Stimulated activated CD8-positive, alpha-beta memory T cell treated with anti-CD3 and anti-CD28 coated beads, Interleukin-4, amount 100 ng/mL, for 4 hours (primary cell): ENCODE measurements at places on chromosomes 3 and 15.

GRCh38 chr15:59779110-59779509 is 90.0 kb upstream of the BNIP2 start:
- no peak for DNase-seq

DNA sequence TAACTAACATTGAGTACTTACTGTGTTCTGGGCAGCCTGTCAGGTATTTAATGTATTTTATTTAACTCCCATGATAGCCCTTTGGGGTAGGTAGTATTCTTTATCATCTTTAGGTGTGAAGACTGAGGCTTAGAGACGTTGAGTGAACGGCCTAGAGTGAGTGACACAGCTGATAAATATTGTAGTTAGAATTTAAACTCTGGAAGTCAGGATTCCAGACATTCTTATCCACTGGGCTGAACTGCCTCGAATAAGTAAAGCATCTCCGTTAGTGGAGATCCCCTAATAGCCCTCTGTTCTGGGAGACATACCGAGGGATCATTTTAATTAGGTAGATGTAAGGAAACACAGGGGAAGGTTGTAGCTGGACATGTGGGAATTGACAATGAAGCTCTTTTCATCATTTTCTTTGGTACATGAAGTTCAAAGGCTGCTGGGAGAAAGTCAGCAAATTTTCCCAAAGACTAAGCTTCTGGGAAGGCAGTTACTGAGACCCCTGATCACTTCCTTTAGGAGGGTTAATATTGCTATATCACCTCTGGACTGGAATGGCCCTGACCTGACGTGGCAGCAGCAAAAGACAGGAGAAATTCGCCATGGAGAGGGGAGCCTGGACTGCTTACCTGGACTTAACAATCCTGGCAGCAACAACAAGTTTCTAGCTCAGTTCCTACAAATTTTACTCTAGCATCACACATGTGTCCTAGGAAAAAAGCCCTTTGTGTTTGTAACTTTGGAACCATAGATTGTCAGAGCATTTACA is 11.7 kb upstream of the PDCD6IP start:
- no peak for DNase-seq

DNA sequence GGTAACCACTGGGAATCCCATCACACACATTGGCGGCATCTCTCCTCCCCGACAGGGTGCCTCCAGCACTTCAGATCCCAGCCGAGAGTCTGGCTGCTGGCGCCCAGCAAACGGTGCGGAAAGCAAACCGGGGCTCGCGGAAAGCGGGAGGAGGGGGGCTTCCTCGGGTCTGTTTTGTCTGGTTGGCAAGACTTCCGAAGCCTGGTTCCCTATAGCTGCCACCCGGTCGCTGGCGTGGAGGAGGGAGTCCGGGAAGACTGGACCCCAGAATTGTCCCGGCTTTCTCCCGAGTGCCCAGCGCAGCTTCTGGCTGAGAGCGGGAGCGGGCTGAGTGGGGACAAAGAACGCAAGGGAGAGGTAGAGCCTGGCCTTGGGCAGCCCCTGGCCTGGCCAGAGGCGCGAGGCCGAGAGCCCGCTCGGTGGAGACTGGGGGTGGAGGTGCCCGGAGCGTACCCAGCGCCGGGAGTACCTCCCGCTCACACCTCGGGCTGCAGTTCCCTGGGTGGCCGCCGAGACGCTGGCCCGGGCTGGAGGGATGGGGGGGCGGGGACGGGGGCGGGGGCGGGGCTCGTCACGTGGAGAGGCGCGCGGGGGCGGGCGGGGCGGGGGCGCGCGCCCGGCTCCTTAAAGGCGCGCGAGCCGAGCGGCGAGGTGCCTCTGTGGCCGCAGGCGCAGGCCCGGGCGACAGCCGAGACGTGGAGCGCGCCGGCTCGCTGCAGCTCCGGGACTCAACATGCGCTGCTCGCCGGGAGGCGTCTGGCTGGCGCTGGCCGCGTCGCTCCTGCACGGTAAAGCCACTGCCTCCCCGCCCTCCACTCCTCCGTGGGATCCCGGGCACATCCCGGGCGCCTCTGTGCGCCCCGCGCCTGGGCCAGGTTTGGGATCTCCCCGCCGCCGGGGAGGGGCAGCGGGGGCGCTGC is at the start of gene CHRNA7:
TSS of gene CHRNA7 (plus strand) at position 654 of the 920 bp plus-strand sequence. CDS start at position 734, 80 bp downstream.
- no peak for DNase-seq

DNA sequence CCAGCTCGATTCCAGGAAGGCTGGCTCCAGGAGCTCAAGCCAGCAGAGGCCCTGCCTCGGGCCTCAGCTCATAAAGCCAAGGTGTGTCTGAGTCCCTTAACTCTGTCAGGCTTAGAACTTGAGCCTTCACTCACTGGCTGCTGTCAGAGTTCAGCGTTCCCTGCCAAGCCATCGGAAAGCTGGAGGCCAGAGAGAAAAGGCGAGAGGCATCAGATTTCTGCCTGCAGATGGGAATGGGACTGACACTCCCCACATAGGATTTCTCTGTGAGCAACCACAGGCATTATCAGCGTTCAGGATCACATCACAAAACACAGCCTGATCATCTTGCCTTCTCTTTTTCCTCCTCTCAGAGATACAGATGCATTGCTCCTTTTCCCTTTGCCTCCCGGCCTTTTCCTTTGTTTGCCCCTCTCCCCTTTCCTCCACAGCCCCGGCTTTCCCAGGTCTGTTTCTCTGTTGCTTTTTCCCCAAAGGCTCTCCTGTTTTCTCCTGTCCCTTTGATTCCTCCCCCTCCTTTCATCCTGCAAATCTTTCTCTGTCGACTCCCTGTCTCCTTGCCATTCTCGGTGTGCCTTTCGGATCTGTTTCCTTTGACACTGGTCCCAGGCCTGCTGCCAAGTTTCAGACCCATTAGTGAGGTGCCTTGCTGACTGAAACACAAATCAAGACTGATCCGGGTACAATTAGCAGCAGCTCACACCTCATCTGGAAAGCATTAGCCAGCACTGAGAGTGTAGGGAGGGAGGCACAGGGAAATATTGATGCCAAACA is 44.5 kb upstream of the BOC start:
- no peak for DNase-seq

GRCh38 chr15:28942571-28942970 is 56.8 kb downstream of the APBA2 start:
- DNase-seq: no peak

DNA sequence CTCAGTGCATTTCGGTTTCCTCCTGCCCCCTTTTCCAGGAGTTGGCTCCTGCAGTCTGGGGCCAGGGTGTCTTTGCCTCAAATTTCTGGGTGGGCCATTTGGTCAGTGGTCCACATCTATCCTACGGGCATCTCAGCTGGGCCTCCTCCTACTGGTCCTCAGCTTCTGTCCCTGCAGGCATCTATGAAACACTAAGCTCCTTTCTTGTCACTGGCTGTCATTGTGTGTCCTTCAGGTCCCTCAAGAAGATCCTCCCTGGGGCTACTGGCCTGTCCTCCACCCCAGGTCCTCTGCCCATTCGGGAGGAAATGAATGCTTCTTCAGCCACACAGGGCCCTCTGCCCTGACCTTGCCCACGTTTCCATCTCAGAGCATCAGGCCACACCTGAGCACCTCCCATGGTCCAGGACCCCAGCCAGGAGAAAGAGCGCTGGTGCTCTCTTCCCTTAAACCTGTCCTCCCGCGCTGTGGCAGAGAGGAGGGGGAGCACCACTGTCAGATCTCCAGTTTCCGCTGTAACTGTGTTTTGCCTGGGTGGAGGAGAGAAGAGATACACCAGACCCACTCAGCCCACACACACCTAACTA is 1.8 kb downstream of the PRR23E start:
- no peak for DNase-seq

DNA sequence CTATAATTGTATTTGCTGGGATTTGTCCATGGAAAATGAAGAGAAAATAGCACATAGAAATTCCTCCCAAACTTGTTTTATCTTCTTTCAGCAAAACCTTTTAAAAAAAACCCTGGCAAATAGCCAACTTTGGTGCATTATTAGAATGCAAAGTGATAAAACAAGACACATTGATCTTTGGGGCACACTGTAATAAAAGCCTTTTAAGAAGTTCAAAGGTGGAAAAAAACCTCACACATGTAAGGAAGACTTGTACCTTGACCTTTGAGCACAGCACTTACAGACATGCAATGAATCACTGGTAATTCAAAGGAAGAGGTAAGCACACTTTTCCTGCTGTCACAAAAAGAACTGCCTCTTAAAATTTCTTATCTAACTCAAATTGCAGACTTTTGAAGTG is 8.0 kb upstream of the MORC1 start:
- no peak for DNase-seq

DNA sequence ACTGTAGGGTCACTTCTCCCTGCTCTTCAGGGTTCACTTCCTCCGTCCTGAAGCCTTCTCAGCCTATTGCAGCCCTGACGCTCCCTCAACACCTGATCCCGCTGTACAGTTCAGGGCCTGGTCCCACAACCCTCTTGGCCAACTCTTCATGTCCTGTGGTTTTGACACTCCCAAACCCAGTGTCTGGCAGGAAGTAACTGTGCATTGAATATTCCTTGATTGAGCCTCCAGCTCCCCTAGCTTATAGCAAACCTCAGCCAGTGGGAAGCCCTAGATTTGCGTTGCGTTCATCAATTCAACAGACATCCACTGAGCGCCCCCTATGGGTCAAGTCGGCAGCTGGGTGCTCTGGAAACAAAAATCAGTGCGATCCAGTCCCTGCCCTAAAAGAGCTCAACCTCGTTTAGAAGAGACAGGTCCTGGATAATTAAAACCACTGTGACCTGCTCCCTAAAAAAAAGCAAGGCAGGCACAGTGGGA is 13.5 kb downstream of the UBAP1L start:
- peak; percentile 6 for DNase-seq

DNA sequence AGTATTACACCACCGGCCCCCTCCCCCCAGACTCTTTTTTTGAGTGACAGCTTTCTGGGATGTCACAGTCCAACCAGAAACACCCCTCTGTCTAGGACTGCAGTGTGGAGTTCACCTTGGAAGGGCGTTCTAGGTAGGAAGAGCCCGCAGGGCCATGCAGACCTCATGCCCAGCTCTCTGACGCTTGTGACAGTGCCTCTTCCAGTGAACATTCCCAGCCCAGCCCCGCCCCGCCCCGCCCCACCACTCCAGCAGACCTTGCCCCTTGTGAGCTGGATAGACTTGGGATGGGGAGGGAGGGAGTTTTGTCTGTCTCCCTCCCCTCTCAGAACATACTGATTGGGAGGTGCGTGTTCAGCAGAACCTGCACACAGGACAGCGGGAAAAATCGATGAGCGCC is 63.6 kb downstream of the AAGAB start:
- DNase-seq: no peak

DNA sequence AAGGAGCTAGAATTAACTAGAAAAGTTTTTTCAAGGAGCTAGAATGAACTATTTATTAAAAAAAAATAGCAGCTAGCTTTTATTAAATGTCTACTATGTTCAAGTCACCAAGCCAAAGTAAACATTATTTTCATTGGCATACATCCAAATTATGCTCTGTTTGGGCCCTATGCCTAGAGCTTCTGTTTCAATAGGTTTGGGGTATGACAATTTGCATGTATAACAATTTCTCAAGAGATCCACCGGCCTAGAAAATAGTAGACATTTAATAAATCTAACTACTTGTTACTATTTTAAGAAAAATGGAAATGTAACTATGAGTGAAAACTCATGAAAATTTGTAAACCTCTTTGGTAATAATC is 8.0 kb downstream of the GABRR3 start:
- no peak for DNase-seq

- no peak for DNase-seq
These were observed 21.4 kb upstream of the NR2C2 start for GRCh38 chr3:14925729-14926591.

DNA sequence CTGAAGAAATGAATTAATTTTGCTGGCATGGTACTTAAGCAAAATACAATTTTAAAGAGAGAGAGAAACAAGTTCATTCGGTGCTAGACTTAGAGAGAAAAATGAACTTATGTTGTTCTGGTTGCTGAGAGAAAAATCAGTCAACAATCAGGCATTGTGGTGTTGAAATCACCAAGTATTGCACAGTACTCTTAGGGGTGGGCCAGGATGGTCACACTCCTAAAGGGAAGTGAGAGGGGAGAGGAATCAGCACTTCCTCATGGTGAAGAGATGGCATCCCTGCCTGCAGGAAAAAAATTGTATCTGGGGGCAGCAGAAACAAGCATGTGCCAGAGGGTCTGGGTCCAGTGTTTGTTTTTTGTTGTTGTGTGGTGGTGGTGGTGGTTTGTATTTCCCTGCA is 7.0 kb upstream of the DMXL2 start:
- no peak for DNase-seq
